CD4-positive, alpha-beta memory T cell (primary cell): ENCODE measurements at places on chromosomes 7 and 10.

DNA sequence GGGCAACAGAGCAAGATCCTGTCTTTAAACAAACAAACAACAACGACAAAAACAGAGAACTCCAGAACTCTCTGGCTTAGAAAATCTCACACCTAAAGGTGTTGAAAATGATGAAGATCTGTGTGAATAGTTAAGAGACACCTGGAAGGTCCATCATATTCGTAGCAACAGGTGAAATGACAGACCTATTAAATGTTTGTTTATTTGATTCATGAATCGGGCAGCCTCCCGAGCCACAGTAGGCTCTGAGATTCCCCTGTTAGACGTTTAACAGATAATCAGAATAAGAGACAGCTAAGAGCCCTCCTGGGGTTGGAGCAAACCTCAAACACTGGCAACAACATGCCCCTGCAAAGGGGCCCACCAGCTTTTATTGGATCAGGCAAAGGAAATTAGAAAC is 103.7 kb downstream of the LCOR start:
- DNase-seq: no peak

DNA sequence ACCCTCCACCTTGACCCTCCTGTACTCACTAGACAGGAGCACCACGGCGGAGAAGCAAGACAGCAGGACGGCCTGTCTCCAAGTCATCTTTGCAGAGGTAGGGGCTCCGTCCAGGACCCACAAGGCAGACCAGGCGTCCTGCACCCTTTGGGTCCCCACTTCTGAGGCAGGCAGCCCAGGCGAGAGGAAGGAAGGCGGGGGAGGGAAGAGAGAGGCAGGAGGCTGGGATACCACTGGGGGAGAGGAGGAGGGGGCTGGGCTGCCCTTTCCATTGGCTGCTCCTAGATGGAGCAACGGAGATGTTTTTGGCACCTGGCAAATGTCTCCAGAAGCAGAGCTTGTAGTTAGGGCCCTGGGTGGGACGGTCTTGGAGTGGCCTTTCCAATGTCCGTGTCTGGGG is at the start of gene UCMA:
TSS of gene UCMA (minus strand) at position 203 of the 400 bp plus-strand sequence. CDS start at position 87, 116 bp downstream.
- DNase-seq: no peak

- DNase-seq: peak; percentile 57
Measured at GRCh38 chr7:150778738-150779301, 21.3 kb downstream of the TMEM176B start.

GRCh38 chr10:5843686-5844344 is 30.6 kb upstream of the GDI2 start:
- DNase-seq: no peak

DNA sequence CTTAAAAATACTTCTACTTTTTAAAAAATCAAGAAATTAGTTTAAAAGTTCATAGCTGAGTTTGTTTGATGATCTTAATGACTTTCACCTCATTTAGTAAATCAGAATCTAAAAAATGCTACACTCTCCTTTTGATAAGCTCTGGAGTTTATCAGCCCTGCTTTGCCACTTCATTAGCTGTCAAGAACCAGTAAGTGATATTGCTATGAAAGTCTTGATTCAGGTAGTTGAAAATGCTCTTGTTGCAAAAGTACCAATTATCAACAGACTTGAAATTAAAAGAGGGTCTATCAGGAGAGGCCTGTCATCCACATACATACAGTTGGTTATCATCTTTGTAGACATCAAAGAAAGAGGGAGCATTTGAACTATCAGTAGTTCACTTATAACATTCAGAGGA is 41.6 kb downstream of the SEMA3A start:
- no peak for DNase-seq

- DNase-seq: no peak
Measured at GRCh38 chr7:149293946-149294633, 32.1 kb downstream of the ZNF783 start.

DNA sequence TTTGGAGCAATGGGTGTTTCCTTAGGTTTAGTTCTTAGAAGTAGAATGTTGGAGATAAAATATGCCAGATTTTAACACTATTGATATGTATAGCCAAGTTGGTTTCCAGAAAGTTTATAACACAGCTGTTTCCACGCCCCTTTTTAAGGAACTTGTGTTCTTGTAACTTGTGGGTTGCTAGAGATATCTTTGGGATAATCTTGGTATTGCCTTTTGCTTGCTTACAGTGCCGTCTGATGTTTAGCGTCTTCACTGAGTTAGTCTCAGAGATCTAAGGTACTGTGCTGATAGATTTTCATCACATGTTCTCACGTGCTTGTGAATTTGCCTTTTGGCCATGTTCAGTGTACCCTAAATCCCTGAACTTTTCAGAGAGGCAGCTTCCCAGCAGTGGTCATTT is 12.4 kb downstream of the TMEM248 start:
- DNase-seq: no peak

- peak; percentile 7 for DNase-seq
Measured at GRCh38 chr7:28093623-28094232, 86.9 kb downstream of the JAZF1 start.

GRCh38 chr10:48838834-48839233 is 100.8 kb downstream of the LRRC18 start:
- DNase-seq: no peak

GRCh38 chr7:94154858-94155257 is 150.7 kb upstream of the BET1 start:
- DNase-seq: no peak

DNA sequence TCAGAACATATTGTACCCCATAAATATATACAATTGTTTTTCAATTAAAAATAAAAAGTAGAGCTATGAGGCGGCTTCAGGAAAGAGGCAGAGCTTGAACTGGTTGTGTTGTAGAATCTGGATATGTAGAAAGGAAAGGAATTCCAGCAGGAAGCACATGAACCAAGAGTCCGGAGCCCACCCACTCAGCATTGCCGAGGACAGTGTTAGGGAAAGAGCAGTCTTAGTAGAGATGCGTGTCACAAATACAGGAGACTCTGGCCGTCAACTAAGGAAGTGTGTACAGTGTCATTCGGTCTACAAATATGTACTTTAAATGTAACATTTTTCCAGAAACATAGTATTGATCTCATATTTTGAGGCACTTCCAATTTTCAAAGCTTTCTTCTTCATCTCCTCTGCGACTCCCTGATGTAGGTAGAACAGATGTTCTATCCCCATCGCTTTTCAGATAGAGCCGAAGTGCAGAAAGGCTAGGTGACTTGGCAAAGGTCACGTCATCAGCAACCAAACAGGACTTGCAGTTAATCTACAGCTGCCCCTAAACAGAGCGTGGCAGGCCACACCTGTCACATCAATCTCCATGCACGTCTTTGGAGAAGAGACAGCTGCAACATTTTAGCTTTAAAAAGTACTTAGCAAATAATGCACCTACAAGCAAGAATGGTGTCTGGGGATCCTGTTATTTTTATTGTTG is 25.3 kb upstream of the GJD4 start:
- DNase-seq: no peak

DNA sequence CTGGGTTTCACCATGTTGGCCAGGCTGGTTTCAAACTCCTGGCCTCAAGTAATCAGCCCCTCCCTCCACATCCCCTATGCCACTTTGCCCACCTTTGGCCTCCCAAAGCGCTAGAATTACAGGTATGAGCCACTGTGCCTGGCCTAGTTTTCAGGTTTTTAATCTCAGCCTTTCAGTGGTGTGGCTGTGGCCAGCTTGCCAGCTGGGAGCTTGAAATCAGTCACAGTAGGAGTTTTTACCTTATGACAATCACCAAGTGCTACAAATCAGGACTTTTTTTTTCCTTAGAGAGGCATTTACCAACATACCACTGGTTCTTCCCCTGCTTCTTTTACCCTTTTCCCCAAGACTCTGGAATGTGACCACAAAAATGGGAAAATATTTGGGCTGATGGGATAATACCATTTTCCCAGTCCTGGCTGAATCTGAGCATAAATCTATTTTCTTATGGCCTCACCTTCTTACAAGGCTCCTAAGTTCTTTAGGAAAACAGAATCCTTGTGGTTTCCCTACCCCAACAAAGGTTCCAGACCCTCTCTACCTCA is 6.2 kb downstream of the STEAP4 start:
- DNase-seq: no peak

DNA sequence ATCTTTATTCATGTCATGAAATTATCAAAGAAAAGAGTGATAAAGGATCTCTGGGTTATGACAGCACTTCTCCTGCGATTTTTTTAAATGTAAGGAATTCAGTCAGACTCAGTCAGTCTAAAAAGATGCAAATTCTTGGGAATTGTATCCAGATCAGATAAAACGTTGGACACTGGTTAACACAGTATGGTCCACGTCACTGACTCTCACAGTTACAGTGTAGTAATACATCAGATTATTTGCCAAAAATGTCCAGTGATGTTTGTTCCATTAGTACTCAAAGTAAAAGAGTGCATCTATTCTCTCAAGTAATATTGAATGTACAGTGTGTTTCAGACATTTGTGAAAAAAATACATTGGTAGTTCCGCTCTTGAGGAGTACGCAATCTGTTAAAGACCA is 224.5 kb downstream of the PCDH15 start:
- no peak for DNase-seq

- DNase-seq: no peak
Measured at GRCh38 chr7:47510192-47510591, 71.7 kb downstream of the TNS3 start.

- DNase-seq: no peak
Measured at GRCh38 chr10:411603-412002, 276.3 kb downstream of the ZMYND11 start.

GRCh38 chr10:12535656-12536055 is 186.3 kb downstream of the CAMK1D start:
- DNase-seq: no peak

DNA sequence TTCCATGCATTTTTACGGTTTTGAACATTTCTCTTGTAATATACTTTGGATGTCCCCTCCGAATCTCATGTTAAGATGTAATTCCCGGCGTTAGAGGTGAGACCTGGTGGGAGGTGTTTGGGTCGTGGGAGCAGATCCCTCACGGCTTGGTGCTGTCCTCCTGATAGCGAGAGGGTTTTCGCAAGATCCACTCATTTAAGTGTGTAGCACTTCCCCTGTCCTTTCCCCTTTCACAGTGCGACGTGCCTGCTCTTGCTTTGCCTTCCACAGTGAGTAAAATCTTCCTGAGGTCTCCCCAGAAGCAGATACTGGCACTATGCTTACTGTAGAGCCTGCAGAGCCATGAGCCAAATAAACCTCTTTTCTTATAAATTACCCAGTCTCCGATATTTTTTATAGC is 6.6 kb downstream of the GPR141 start:
- DNase-seq: no peak

DNA sequence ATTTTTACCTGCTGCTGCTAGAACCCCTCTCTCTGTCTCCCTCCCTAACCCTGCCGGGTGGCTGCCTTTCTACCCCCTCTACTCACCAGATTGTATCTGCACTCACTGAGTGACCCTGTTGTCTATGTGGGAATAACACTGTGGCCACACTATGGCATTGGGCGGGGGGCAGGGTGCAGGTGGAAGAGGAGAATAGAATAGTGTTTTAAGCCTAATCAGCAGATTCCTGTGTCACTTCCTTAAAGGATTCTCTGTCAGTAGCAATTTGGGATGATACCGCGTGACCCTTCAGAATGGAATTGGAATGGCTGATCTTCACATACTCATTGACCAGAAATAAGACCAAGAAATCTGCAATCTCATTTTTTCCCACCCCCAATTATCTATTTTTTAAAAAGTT is 67.1 kb upstream of the ANKRD1 start:
- DNase-seq: no peak

- no peak for DNase-seq
Measured at GRCh38 chr10:112313911-112314310, 30.7 kb downstream of the TECTB start.

- DNase-seq: no peak
Measured at GRCh38 chr7:63038987-63039386, 959.7 kb upstream of the ZNF722 start.
